Femur (tissue), 1 donor: ENCODE measurements at places on chromosomes 3 and 15.

- peak; percentile 71 for DNase-seq
Observed at GRCh38 chr3:30286007-30286669, 320.3 kb upstream of the TGFBR2 start.

DNA sequence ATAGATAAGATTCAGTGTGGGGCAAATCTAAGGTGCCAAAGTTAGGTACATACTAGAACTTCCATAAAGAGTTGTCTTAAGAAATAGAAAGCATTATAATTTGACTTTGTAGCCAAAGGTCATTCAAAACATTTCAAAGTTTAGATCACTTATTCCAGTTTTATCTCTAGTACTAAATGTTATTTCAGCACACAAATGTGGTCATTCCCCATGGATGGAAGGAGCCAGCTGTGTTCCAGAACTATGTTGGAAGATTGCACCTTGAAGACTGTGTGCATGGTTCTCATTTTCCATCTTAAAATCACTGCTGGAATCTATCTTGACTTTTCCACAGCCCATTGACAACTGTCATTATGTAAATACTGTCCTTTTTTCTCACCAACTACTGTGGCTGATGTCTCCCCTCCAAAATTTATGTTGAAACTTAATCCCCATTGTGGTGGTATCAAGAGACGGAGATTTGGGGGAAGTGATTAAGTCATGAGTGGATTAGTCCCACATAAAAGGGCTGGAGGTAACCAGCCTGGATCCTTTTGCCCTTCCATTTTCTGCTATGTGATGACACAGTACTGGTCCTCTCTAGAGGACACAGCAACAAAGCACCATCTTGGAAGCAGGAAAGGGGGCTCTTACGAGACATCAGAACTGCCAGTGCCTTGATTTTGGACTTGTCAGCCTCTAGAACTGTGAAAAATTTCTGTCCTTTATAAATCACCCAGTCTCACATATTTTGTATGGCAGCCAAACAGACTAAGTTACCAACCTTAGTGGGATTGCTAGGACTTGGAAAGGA, 24.0 kb downstream of the TGFBR2 start:
- no peak for DNase-seq

- DNase-seq, result no peak
Observed at GRCh38 chr15:65982627-65983322, 113.5 kb downstream of the RAB11A start.

GRCh38 chr15:48992096-48992495, 28.4 kb upstream of the SHC4 start:
- no peak for DNase-seq

DNA sequence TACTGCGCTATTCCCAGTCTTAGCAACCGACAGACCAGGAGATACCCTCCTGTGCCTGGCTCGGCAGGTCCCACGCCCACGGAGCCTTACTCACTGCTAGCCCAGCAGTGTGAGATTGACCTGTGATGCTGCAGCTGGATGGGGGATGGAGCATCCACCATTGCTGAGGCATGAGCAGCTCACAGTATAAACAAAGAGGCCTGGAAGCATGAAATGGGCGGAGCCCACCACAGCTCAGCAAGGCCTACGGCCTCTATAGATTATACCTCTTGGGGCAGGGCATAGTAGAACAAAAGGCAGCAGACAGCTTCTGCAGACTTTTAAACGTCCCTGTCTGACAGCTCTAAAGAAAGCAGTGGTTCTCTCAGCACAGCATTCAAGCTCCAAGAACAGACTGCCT, 160.3 kb downstream of the ANXA2 start:
- DNase-seq, result no peak

GRCh38 chr15:70327328-70327855, 229.7 kb upstream of the TLE3 start:
- DNase-seq, result no peak

GRCh38 chr15:71687902-71688508, 122.3 kb upstream of the NR2E3 start:
- no peak for DNase-seq

DNA sequence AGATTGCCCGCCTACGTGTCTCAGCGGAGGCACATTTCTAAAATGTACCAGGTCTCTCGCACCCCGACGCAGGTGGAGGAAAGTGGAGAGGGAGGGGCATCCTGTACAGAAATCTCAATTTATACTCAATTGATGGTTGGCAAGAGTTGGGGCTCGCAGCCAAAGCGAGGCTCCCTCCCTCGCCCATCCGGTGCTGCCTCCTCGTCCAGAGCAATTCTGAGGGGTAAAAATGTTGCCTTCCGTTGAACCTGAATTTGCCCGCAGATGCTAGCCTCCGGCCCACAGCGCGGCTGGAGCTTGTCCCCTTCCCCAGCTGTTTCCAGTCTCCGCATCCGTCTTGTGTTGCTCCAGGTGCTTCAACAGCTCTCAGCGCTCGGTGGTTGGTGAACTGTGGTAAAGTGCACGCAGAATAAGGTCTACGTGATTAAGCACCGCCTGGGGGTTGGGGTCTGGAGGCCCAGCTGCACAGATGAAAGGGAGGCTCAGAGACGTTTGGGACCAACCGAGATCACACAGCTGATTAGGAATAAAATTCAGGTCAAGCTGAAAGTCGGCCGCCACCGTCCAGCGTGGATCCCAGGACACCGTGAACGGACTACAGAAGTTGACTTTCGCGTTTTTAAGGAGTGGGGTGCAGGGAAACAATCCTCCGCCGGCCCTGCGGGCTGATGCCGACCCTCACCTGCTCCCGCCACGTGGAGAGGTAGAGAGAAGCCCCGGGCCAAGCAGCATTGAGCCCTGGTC, 846 bp upstream of the POLG start:
- DNase-seq, result peak; percentile 73

GRCh38 chr3:108008931-108009639, 81.7 kb downstream of the CD47 start:
- DNase-seq, result no peak

DNA sequence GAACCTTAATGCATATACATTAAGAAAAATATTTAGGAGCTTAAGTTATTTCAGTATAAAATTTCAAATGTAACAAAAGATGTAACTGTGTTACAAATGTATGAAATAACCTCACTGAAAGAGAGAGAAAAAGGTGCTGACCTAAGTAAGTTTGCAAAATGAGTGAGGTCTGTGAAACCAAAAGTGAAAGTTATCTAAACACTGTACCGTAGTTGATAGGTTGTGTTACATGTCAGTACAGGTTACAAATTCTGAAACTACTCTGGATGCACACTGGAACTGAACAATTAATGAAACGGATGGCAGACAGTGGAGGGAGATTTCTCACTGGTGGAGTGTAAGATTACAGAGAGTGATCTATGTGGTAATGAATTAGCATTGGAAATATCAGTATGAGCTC, 420.7 kb downstream of the ZNF385D start:
- no peak for DNase-seq

GRCh38 chr15:35061161-35061824, 23.8 kb downstream of the NANOGP8 start:
- no peak for DNase-seq

- no peak for DNase-seq
Observed at GRCh38 chr3:182136008-182136910, 424.5 kb downstream of the SOX2 start.

GRCh38 chr3:14508966-14509795, 31.0 kb downstream of the GRIP2 start:
- DNase-seq, result peak; percentile 79

DNA sequence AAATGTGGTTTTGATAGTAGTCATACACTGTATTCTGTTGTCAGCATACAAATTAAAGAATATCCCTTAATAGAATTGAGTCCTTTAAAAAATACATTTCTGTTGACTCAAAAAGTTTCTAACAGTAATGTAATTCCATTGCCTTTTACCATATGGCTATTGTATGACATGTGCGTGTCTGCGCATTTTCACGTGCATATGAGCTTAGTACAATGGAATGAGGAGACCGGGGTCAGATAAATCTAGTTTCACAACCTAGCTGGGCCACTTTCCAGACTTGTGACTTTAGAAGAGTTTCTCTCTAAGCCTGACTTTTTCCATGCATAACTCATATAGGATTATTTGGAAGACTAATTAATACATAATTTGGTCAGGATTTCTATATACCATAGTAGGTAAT, 38.7 kb downstream of the ZBTB38 start:
- no peak for DNase-seq

DNA sequence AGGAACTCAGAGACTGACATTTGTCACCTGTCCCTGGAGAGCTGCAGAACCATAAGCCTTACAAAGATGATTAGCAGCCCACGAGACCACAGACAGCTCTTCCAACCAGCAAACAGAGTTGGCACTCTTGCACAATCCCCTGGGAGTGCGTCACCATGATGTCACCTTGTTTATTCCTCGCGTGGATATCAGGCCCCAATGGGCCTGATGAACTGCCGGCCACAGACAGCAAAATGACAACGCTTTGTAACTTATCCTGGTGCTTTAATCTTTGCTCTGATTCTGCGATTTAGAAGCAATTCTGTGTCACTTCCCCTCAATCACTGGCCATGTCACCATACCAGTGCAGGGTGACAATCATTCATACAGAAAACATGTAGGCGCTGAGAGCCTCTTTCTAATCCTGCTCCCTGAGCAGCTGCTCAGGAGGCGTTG, 89.2 kb downstream of the TAMM41 start:
- DNase-seq, result no peak

DNA sequence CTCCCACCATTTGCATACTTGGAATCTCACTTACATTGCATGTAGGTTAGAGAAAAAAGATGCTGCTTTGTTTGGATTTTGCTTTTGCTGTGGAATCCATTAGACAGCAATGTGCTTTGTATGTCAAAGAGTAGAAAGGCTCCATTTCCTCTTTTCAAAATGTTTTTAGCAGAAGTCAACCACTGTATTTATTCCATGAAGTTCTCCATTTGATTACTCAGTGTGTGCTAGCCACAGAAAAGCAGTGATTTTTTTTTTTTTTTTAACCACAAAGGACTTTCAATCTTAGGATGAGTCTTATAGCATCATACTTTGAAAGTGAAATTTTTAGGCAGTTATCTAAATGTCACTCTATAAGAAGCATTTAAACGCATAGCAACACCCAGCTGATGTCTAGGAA, 285.0 kb upstream of the ADAMTS9 start:
- no peak for DNase-seq

DNA sequence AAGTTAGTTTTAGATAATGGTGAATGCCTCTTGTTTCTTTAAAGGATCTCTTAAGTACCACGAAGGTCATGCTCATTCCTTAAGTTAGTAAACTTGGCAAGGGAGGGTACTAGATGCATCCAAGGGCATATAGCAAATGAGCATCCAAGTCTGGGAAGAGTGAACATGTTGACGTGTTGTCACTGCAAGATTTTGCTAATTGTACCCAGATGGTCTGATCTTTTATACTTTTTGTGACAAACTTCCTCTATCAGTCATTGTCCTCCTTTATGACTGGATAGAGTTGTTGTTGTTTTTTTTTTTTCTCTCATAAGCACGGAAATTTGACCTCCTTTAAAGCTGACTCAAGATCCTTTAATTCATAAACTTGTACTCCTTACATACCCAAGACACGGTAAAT, 121.3 kb downstream of the CHST2 start:
- DNase-seq, result no peak

- no peak for DNase-seq
Observed at GRCh38 chr3:105033081-105033480, 333.6 kb upstream of the ALCAM start.

GRCh38 chr3:43838877-43839276, 148.1 kb downstream of the ABHD5 start:
- no peak for DNase-seq

- DNase-seq, result peak; percentile 15
Observed at GRCh38 chr3:161770484-161771386, 274.1 kb downstream of the OTOL1 start.

DNA sequence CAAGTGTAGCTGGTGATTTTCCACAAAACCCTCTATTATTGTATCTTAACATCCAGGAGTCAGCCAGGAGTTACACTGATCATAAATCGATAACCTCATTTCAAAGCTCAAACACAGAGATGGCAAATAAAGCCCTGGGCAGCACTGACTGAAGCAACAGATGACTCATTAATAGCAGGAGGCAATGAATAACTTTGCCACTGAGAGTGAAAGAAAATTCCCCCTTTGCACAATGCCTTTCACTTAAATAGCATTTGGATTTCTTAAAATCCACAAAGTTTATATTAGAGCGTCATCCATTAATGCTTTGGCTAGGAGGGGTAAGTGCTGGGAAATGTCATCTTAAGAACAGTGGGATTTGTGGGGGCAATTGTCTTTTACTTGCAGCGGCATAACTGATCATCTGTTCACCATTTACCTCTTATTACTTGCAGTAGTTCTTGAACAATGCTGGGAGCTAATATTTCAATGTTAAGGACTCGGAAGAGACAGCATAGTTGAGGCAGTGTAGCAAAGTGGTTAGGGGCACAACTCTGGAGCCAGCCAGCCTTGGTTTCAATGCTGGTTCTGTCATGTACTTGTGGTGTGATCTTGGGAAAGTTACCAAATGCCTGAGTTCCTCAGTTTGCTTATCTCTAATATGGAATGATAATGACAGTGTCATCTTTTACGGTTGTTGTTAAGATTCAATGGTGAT, 630.4 kb upstream of the TBL1XR1 start:
- DNase-seq, result no peak

DNA sequence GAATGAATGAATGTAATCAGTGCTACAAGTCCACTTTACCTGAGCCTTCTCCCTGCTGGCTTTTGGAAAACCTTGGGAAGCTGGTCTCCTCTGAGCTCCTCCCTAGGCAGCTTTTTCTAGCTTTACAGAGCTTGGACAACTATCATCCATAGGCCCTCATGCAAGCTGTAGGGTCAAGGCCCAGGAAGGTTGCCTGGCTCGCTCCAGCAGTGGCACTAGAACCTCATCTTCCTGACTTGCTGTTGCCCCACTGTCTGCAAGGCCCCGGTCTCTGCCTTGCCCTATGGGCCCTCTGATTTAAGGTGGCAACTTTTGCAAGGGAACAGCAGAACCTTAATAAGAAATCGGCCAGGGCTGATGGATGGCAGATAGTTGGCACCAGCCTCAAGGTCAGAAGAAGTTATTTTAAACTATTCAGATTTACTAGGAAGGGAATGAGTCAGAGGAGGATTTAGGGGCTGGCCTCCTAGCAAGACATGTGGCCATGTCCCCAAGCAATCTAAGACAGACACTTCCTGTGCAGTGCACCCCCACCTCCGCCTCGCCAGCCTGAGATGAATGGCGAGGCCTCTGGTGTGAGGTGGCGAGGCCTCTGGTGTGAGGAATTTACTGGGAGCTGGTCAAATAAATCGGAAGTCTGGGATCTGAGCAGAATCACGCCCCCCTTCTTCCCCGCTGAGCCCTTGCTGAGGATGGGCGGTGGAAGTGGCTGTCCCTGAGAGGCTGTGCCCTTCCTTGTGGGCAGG, 180.8 kb downstream of the MEGF11 start:
- no peak for DNase-seq

GRCh38 chr15:50280271-50280670, 14.7 kb upstream of the HDC start:
- no peak for DNase-seq

GRCh38 chr15:65134538-65134937, 930 bp upstream of the PDCD7 start:
- DNase-seq, result no peak
